LNCaP clone FGC (cell line): ENCODE measurements at places on chromosomes 13 and 19.
A peak's percentile ranks its signal among the peaks of the same experiment; 100 is the strongest.

DNA sequence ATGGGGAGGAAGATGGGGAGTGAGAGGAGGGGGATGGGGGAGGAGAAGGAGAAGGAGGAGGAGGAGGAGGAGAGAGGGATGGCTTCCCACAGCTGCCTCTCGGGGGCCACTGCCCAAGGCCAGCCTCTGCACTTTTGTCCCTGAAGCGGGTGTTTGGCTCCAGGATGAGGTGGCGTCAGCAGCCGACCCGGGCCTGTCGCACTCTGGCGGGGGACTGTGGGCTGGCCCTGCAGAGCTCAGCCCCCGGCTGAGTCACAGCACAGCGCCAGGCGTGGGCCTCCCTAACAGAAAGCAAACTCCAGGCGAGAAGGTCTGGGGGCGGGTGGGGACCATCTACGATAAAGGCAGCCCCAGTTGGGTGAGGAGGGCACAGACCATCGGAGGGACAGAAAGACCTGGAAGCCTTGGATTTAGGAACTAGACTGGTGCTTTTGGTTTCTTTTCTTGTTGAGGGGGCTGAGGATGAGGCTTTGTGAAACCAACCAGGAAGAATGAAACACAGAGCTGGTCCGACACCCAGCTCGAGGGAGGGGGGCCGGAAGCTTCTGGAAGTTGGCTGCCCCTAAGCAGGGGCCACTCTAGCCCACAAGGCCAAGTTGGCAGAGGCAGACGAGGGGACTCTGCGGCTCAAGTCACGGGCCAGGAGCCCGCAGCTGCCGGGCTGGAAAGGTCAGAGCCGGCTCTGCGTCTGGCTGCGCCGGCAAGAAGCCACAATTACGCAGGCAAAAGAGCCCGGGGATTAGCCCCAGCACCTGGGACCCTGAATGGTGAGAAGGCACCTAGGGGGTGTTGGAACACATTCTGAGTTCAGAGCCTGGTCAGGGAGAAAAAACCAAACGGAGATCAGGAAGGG, 18.2 kb downstream of the LSM4 start:
- DNase-seq = no peak

- DNase-seq = no peak
These were observed 174.0 kb downstream of the GPC5 start for GRCh38 chr13:91572439-91572838.

GRCh38 chr13:49791315-49791710, 1.2 kb downstream of the KPNA3 start:
- peak; percentile 23 for DNase-seq

- DNase-seq = no peak
These were observed 50.2 kb downstream of the PEPD start for GRCh38 chr19:33471111-33471996.

GRCh38 chr13:109900741-109901140, 114.4 kb upstream of the IRS2 start:
- no peak for DNase-seq

- DNase-seq = no peak
These were observed 29.1 kb upstream of the HOMER3 start for GRCh38 chr19:18969931-18970659.

GRCh38 chr13:97255515-97256021, 33.4 kb downstream of the MBNL2 start:
- no peak for DNase-seq

DNA sequence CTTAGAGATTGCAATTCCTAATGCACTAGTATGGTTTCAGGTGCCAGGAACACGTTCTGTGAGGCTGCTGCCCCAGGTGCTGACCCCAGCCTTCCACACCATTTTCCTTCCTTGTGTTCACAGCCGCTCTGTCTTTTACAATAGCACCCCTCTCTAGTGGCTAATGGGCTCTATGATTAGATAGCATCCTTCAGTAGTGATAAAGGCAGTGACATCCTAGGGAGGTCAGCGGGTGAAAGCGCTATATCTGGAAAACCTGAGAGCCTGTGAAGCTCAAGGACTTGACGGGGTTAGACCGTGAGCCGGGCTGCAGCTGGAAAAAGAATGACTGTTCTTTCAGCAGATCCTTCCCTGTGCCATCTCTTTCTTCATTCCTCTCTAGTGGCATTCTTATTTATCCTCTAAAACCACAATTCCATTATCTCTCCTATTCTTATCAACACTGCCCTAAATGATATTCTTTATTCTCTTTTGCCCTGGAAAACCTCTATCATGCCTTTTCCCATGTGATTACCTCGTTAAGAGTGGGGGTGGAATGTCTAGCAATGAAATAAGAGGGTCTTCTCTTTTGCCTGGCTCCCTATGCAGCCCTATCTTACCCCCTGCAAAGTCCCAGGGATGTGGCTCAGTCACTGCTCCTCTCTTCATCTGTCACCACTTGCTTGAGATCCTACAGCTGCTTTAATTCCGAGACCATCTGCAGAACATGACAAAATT, 21.8 kb downstream of the ALOX5AP start:
- no peak for DNase-seq

- DNase-seq = no peak
These were observed 197.8 kb downstream of the NALCN start for GRCh38 chr13:101218484-101218883.

DNA sequence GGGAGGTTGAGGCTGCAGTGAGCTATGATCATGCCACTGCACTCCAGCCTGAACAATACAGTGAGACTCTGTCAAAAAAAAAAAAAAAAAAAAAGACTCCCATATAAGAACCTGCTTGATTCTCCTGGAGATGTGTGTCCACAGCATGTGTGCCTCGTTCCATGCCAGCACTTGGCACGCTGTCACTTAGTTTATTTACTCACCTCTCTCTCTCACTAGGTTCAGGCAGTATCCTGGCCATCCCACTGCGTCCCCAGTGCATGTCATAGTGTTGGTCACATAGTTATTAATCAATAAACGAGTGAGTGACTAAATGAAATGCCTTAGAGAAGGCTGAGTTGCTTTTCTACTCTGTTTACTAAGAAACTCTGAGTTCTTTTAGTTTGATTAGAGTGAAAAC, 79.1 kb upstream of the GPR12 start:
- DNase-seq = peak; percentile 96

DNA sequence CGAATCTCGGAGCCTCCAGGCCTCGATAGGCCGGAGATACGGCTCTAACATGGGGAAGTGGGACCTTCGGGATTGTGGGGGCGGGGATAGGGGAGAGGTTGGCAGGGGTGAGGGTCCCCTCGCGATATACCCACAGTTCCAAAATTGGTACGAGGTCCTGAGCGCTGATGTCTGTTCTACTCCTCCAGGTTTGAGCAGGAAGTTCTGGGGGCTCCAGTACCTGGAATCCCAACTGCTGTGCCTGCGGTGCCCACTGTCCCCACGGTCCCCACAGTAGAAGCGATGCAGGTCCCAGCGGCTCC, 447 bp downstream of the RBM42 start:
- no peak for DNase-seq
